SJSA1 (cell line): ENCODE measurements at places on chromosomes 16 and 17. TPM values are rescaled to one million over a fixed set of nuclear protein-coding genes. Genes with fewer than 3 reads are reported as not detected.

The SP6 gene
- not detected in 2 replicates for total RNA-seq

The TBC1D26 gene
- total RNA-seq = not detected in 2 replicates

The DUXB gene
- not detected in 2 replicates for total RNA-seq

The WNT9B gene
- total RNA-seq = not detected in 2 replicates

The GNAO1 gene
- 5.1 and 8.5 TPM in 2 replicates for total RNA-seq

The KRTAP9-8 gene
- total RNA-seq = not detected in 2 replicates

The USP43 gene
- total RNA-seq = 2.1 and 2.9 TPM in 2 replicates

DNA sequence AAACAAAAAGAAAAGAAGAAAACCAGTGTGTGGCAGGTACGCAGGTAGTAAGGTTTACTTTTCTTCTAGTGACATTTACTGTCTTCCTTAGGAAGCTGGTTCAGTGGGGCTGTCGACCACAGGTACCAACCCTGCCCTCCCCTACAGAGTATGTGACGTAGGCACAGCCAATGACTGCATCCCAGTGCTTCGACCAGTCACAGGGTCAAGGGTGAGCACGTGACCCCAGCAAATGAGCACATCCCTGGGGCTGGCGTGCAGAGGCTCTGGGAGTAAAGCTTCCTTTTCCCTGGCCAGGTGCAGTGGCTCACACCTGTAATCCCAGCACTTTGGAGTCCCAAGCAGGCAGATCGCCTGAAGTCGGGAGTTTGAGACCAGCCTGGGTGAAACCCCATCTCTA, 38.9 kb upstream of the PLCG2 start:
- H3K27me3 ChIP-seq = no peaks in the 10 kb centered on the region
- no peaks in the 10 kb centered on the region for H3K4me1 ChIP-seq
- no peak for DNase-seq
- H3K4me3 ChIP-seq = no peak overlapping the region
- no peaks in the 10 kb centered on the region for H3K36me3 ChIP-seq

DNA sequence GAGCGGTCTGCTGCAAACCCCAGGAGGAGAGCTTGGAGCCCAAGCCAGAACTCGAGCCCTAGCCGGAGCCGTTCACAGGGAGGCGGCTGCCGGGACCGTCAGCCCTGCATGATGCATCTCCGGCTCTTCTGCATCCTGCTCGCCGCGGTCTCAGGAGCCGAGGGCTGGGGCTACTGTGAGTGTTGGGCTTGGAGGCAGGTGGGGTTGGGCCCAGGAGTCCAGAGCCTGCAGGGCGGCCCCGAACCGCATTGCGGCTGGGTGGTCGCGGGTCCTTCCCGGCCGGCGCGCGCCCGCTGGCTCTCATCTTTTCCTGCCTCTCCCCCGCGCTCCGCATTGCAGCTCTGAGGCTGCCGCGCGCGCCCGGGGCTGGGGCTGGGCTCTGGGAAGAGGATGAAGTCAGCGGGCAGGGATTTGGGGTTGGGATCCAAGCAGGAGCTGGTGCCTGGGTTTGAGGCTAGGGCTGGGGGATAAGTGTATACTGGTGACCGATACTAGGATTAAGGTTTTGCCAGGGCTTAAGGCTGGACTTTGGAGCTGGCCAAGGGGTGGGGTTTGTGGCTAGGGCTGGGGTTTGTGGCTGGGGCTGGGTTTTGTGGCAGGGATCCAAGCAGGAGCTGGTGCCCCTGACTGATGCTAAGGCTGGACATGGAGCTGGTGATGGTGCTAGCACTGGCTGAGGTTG, 532 bp downstream of the CNTNAP1 start:
- H3K36me3 ChIP-seq = no peaks in the 10 kb centered on the region
- peak overlapping the region; percentile 37 for H3K4me3 ChIP-seq
- H3K27ac ChIP-seq = no peak overlapping the region
- peaks cover 26% of the 10 kb centered on the region for H3K4me1 ChIP-seq

DNA sequence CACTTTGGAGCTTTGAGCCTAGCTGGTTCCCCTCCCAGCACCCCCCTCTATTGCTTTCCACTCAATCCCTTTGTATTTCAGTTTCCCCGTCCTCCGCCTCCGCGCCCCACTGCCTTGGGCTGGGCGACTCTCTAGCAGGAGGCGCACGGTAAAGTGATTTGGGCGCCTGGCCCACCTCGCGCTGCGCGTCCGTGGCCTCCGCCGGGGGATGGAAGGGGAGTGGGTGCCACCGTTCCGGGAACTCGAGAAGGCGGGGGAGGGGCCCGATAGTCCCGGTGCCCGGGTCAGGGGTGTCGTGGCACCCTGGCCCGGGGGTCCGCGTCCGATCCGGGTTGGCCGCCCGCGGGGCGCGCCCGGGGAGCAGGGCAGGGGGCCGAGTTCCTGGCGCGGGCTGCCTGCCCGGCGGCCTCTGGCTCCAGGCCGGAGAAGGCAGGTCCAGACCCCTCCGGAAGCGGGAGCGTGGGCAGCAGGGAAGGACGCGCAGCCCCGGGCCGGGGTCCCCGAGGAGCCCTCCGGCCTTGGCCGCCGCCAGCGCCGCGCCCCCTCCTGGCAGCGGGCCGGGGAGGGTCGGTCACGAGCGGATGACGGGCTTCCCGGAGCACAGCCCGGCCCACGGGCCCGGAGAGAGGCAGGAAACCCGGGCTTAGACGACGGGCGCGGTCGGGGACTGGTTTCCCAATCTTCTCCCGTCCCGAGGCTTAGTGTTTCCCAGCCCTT, 15.8 kb downstream of the MEOX1 start:
- no peak for DNase-seq
- H3K27me3 ChIP-seq = 0 out of 2 replicates have a peak, but pooled peaks cover 2% of the 10 kb centered on the region
- H3K27ac ChIP-seq = no peak overlapping the region
- H3K4me3 ChIP-seq = no peak overlapping the region

GRCh38 chr17:65194670-65195334, 57.6 kb downstream of the RGS9 start:
- H3K27me3 ChIP-seq = no peaks in the 10 kb centered on the region
- H3K4me3 ChIP-seq = no peak overlapping the region
- H3K4me1 ChIP-seq = peaks cover 44% of the 10 kb centered on the region
- no peak for DNase-seq
- no peak overlapping the region for H3K27ac ChIP-seq

GRCh38 chr16:8982816-8983215, 19.1 kb upstream of the USP7 start:
- H3K4me3 ChIP-seq = no peak overlapping the region
- no peak for DNase-seq
- no peaks in the 10 kb centered on the region for H3K27me3 ChIP-seq
- no peaks in the 10 kb centered on the region for H3K4me1 ChIP-seq
- H3K36me3 ChIP-seq = no peaks in the 10 kb centered on the region

DNA sequence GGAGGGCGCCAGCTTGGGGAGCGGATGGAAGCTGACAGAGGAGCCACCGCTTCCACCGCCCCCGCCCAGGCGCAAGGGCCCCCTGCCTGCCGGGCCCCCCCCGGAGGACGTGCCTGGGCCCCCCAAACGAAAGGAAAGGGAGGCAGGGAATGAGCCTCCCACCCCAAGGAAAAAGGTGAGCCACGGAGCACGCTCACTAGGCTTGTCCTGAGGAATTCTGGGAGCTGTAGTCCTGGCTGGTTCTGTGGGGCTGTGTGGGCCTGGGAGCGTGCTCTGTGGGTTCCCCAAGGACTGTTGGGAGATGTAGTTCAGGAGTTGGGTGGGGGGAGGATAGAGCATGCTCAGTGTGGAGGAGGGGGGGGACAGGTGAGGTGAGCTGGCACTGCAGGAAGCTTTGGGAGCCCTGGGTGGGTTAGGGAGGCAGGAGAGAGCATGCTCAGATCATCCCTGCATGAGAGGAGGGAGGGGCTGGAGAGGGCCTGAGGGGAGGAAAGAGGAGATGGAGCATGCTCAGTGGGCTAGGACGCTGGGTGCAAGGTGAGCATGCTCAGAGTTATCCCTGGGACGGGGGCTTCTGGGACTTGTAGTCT, 4.5 kb downstream of the FBXL19 start:
- H3K36me3 ChIP-seq = peaks cover 29% of the 10 kb centered on the region
- no peak overlapping the region for H3K4me3 ChIP-seq
- H3K4me1 ChIP-seq = no peaks in the 10 kb centered on the region
- no peak for DNase-seq

DNA sequence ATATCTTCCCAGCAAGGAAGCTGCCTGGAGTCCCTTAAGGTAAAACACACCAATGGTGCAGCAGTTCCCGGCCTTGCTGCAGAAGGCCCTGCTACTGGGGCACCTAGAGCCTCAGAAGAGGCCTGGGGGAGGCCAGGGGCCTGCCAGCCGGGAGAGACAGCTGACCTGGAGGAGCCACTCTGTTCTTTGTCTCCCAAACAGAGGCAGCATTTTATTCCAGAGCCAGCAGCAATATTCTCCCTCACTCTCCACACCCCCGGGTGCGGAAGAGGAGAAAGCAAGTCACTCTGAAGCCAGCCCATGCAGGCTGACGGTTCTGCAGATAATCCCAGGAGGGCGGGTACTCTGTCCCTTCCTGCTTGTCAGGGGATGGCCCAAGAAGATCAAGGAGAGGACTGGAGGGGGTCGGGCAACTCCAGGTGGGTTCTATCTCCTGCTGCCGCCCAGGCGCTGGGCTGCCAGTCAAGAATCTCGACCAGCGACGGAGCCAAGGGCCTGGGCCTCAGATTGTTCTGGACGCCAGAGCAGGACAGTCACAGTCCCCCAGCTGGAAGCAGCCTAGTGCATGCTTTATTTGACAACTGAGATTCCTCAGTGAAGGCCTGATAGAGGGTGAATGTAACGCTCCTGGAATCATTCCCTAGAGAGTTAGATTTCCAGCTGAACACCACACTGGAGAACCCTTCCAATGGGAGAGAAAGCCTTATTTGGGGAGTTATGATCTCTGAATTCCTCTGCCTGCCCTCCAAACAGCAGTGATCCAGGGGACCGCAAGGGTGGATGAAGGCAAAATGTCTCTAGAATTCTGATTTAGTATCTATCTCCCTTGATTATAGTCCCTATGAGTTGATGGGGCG, 1.1 kb upstream of the KIFC3 start:
- no peak overlapping the region; the same call in 1 of the 2 replicates for H3K27ac ChIP-seq
- H3K4me1 ChIP-seq = peaks cover 62% of the 10 kb centered on the region
- no peak for DNase-seq
- peaks cover 25% of the 10 kb centered on the region for H3K36me3 ChIP-seq

DNA sequence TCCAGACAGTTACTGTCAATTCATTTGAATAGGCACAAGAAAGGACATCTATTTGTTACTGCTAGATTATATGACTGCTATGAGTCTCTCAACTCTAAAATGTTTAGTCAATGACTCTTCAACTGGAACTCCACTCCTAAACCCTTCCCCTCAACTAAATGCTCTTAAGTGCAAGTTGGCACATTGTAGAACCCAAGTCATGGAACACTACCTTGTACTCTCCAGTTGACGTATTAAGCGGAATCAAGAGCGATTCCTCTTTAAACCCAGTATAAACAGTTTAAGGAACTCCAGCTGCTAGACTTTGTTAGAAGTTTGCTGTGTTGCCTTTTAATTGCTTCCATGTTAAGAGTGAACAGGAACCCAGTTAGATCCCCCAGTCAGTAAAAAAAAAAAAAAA, 44.6 kb downstream of the STH start:
- peaks cover 24% of the 10 kb centered on the region for H3K4me1 ChIP-seq
- H3K27me3 ChIP-seq = no peaks in the 10 kb centered on the region
- no peak overlapping the region for H3K27ac ChIP-seq
- H3K4me3 ChIP-seq = no peak overlapping the region
- peaks cover 84% of the 10 kb centered on the region for H3K36me3 ChIP-seq

- H3K4me1 ChIP-seq = no peaks in the 10 kb centered on the region
- DNase-seq = peak; percentile 29
- no peaks in the 10 kb centered on the region for H3K36me3 ChIP-seq
- no peaks in the 10 kb centered on the region for H3K27me3 ChIP-seq
- no peak overlapping the region for H3K27ac ChIP-seq
Observed at GRCh38 chr17:146983-147761, 9.8 kb downstream of the SCGB1C2 start.

DNA sequence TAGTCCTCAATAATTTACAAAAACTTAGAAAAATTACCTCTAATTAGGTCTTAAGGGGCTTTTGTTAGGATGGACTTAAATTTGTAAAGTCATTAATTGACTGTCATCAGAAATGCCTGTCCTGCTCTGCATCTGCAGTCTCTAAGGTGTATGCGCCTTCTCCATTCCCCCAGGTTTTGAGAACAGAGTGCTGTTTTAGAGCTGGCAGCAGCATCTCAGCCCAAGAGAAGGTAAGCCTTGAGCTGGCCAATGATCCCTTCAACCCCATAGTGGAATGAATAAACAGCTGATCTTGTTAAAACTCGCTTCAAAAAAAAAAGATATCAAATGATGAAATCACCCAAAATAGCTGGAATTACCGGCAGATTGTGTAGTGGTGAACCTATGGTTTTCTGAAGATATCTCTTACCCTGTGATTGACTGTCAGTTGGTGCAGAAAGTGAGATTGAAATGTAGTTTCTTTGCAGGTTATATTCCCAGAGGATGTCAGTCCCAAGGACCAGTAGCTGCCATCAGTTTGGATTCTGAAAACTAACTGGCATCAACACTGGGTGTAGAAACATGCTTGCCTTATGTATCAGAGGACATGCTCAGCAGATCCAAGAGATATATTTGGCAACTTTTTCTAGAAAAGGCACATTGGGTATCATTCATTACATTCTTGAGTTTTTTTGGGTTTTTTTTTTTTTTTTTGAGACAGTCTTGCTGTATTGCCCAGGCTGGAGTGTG, 25.7 kb downstream of the TRPV2 start:
- peaks cover 67% of the 10 kb centered on the region for H3K36me3 ChIP-seq
- H3K27me3 ChIP-seq = no peaks in the 10 kb centered on the region
- peaks cover 43% of the 10 kb centered on the region for H3K4me1 ChIP-seq
- H3K4me3 ChIP-seq = peak overlapping the region; percentile 70; the same call in 1 of the 2 replicates
- no peak overlapping the region for H3K27ac ChIP-seq

DNA sequence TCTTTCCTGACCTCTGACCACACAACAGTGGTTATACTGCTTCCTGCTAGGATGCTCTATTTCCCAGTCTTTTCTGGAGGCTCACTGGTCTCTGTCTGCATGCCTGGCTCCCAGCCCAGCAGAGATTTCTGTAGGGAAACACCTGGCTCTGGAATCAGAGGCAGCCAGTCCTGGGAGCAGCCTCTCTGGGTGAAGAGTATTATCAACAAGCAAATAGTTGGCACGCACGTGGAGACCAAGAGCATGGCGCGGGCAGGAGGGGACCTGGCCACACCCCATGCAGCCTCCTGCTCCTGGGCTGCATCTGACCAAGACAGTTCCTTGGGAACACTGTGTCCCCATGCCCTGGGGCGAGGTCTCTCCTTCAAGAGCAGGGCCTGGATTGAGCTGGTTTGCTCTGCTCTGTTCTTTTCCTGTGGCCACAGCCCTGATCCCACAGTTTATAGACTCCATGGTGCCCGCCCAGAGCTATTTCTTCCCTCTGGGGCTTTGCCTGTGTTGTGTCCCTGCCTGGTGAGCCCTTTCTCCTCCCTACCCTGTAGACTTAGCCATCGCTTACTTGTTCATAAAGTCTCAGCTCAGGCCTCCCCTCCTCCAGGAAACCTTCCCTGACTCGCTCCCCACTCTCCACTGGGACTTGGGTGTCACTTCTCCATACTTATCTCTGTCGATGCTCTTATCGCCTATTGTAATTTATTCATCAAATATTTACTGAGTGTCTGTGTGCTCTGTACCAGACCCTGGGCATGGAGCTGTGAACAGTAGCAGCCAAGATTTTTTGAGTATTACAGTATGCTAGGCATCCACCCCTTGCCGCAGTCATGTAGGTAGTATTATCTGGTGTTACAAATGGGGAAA, 60.6 kb downstream of the SCNN1B start:
- no peaks in the 10 kb centered on the region for H3K36me3 ChIP-seq
- no peaks in the 10 kb centered on the region for H3K4me1 ChIP-seq
- no peak overlapping the region for H3K27ac ChIP-seq

GRCh38 chr16:12709807-12710206, 93.9 kb downstream of the CPPED1 start:
- DNase-seq = no peak
- H3K4me3 ChIP-seq = no peak overlapping the region
- H3K36me3 ChIP-seq = no peaks in the 10 kb centered on the region
- H3K27ac ChIP-seq = no peak overlapping the region
